ENCODE measurements at places on chromosomes 2 and 18.

GRCh38 chr18:61984349-61984748, 91.5 kb upstream of the RNF152 start:
- DNase-seq: no peak

DNA sequence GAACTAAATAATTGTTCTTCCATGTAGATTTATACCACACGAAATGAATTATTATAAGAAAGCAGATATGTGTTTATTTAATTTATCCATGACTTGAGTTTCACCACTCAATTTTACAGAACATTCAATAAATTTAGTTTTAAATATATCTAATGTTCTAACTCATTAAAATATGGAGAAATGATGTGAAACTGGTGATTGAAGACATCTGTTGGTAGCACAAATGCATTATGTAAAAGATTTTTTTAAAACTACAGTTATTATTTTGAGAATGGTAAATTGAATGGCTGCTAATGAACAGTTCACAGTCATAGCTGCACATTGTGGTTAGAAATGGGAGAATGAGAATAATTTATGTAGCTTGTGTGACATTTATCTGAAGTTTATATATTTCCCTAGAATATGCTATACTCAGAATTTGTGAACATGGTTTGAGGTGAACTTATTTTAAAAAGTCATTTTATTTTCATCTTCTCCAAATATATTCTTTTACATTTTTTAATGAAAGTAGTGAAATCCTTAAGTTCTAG, 203.5 kb downstream of the DPP4 start:
- no peak for DNase-seq

DNA sequence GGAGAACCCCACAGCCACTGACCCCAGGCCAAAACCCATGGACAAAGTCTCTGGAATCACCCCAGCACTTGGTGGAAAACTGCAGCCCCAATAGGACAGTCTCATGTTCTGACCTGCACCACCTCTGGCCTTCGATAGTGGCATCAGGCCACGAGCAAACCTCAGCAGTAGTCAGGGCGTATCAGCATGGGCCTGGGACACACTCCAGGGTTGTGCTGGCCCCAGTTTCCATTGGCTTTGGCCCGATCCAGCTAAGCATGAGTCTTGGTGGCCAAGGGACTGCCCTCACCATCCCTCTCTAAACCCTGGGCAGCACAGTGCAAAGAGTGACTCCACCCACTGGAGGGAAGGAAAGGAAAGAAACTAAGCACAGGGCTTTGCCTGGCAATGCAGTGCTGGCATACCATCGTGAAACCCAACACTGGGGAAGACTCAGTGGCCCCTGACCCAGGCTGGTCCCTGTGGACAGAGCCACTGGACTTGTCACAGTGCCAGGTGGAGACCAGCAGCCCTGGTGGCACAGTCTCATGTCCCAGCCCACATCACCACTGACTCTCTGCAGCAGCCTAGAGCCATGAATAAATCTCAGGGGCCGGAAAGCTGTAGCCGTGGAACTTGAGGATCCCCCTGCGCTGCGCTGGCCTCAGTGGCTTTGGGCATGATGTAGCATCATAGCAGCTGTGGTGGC, 46.3 kb downstream of the ZNF519 start:
- no peak for DNase-seq

DNA sequence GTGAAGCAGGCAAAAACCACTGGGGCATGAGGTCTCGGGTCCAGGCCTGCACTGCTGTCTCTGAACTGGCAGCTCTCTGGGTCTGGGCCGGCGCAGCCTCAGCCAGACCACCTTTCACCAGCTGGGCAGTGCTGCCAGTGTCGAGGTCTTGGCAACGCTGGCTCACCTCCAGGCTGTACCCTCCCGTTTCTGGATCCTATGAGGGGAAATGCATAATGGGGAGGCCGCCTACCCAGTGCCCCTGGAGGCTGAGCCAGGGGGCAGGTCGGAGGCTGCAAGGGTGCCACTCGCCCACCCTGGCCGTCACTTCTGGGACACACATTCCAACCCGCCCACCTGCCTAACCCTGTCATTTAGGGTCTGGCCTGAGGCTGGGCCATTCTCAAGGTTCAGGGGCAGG, 24.6 kb downstream of the KIF1A start:
- no peak for DNase-seq

- DNase-seq: peak; percentile 9
Observed at GRCh38 chr2:96324721-96325040, 436 bp upstream of the ITPRIPL1 start.

DNA sequence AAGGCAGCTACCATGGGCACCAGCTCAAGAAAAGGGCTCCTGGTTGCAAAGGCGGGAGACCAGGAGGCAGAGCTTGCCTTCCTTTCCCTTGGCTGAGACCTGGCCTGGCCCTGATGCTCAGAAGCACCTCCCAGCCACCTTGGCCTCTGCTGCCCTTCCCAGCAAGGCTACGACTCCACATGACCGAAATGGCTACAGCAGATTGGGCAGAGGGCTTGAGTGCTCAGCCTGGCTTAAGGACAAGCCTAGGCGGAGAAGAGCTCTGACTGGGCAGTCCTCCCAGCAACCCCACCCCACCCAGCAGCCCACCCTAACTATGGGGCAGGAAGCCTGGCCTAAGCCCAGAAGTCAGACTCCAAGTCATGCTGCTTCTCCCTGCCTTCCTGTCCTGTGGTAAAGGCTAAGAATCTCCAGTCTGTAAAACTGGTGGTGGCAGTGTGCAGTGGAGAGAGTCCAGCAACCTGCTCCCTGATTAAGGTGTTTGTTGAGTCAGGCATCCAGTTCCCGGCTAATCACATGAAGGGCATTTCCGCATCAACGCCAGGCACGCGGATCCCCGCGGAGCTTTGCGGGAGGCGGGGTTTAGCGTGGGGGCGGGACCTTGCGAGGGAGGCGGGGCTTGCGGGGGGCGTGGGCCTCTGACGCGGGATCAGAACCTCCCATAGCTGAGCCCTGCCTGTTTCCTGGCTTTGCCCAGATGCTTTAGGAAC, 256.0 kb downstream of the BCL11A start:
- DNase-seq: no peak

DNA sequence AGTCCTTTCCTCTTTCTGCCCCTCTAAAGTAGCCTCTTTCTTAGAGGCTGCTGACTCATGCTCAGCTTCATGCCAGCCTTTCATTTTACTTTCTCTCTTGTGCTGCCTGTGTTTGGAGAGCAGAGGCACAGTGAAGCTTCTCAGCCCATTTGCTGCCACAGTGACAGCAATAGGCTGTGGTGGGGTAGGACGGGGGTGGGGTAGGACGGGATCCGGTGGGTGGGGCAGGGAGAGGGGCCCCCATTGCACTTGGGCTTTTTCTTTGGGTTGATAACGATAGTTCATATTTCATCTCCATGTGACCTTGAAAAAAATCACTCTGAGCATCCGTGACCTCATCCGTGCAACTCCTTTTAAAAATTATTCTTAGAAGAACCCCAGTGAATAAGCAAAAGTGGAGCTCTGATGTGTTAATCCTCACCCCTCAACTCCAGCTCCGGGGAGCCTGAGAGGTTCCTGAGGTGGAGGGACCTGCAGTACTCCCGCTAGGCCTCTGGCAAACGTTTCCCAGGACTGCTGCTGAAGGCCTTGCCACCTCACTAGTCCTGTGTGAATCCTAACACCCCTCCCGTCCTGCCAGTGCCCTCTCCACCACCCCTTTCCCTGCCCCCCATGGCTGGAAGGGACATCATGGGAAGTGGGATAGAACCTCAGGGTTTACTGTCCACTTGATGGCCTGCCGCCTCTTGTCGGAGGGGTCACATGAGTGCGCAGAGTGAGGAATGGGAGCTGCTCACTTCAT, 70.8 kb downstream of the INPP4A start:
- no peak for DNase-seq

GRCh38 chr2:8251856-8252255, 430.0 kb upstream of the ID2 start:
- no peak for DNase-seq

GRCh38 chr2:189542145-189542882, 38.3 kb downstream of the SLC40A1 start:
- no peak for DNase-seq

GRCh38 chr2:59806486-59806885, 747.0 kb downstream of the BCL11A start:
- no peak for DNase-seq

DNA sequence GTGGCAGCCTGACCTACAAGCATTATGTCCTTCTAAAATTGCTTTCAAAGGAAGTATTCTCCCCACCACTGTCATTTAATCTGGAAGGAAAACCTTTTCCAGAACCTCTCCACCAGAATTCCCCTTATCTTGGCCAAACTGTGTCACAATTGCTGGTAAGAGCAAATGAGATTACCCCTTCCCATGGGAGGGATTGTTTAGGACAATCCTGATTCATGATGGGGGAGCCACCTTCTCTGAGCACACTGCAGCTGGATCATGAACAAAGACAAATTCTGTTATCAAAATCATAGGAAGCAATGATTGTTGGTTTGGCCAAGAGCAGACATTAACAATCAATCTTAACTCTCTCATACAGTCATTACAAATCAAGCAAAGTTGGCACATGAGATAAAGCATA, 18.1 kb upstream of the ATOH8 start:
- no peak for DNase-seq

GRCh38 chr18:5393779-5394178, 98.3 kb upstream of the ZBTB14 start:
- no peak for DNase-seq

- no peak for DNase-seq
Observed at GRCh38 chr2:241561832-241562231, 3.3 kb downstream of the BOK start.

Measured in stimulated activated naive B cell treated with anti-CD40 and anti-IgM and Interleukin-4, amounts not matched to agents 10 μg/mL and 1 μg/mL and 100 μg/mL, for 72 hours (primary cell).